Type B pancreatic cell (in vitro differentiated cells): ENCODE measurements at places on chromosomes 4 and X. TPM values are rescaled to one million over a fixed set of nuclear protein-coding genes. Genes with fewer than 3 reads are reported as not detected.

GRCh38 chrX:13463608-13464007 is 105.8 kb upstream of the EGFL6 start:
- no peak for DNase-seq

GRCh38 chr4:159229164-159229563 is 126.3 kb downstream of the RAPGEF2 start:
- DNase-seq, result no peak

- no peak for DNase-seq
Observed at GRCh38 chrX:17442898-17443297, 67.9 kb downstream of the NHS start.

DNA sequence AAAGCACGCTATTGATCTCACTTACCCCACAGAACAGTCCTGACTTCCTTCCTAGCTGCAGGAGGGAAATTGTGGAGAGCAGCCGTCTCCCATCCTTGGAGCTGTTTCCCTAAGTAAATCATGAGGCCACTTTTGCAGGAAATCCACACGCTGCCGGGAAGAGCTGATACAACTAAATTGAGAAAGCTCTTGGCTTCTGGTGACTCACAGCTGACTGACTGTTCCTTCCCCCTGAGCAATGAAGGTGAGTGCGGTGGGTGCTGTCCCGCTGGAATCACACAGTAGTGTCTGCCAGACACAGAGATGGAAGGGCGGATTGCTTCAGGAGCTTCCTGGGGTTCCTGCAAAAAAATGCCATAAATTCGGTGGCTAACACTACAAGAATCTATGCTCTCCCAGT is 268.9 kb downstream of the ASMT start:
- DNase-seq, result no peak

NFKB1 gene
- total RNA-seq, result 20.6 and 25.1 TPM in 2 replicates

DNA sequence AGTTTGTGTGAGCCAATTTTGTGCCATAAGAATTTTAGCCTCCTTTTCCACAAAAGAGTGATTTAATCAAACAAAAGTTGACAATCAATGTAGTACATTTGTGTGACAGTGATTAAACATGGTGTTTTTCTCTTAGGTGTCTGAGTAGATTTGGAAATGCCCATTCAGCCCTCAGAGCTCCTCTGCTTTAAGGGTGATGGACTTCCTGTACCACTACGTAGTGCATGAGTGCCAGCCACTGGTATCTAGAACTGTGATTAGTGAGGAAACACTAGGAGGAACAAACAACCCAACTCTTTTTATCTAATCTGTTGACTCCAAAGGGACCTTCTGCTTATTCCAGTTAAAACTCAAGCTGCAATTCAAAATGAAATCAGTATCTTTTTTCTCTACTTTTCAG is 151.7 kb downstream of the SNCA start:
- no peak for DNase-seq

- no peak for DNase-seq
Observed at GRCh38 chrX:45208121-45208856, 7.6 kb upstream of the DIPK2B start.

GNL3L gene
- 34.9 and 42.2 TPM in 2 replicates for total RNA-seq

GRCh38 chr4:180635281-180635680 is 1607.9 kb upstream of the TENM3 start:
- no peak for DNase-seq

DNA sequence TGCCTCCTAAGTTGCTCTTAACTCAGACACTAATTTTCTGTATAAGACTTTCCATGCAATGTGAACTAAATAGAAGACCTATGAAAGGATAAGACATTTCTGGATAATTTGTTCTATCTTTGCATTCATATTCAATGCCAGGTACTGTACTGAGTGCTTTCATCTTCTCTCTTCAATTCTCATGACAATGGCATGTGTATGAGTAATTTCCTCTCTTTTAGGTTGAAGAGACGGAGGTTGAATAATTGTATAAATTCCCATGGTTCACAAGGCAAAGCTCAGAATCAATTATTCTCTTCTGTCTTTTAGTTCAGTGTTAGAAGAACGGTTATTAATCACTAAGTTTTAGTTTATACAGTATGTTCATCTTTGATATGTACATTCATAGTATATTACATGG is 29.3 kb upstream of the CFAP299 start:
- DNase-seq, result no peak

RASL11B gene
- total RNA-seq, result 2.7 and 15.7 TPM in 2 replicates

- DNase-seq, result no peak
Observed at GRCh38 chr4:120918788-120919187, 3.7 kb downstream of the PRDM5 start.

- no peak for DNase-seq
Observed at GRCh38 chr4:41000356-41000755, 214.0 kb downstream of the APBB2 start.

ZDHHC15 gene
- total RNA-seq, result 2.0 and 3.7 TPM in 2 replicates
